ENCODE measurements at places on chromosomes 13 and 19. TPM values are rescaled to one million over a fixed set of nuclear protein-coding genes. Genes with fewer than 3 reads are reported as not detected.

Gene BST2
- total RNA-seq: 152 TPM

Gene NPAS1
- total RNA-seq: 1.3 TPM

Gene CGB1
- total RNA-seq: not detected

Gene PSG4
- not detected for total RNA-seq

Gene LAIR1
- total RNA-seq: 82.5 TPM

Gene SWSAP1
- total RNA-seq: 3.8 TPM

Gene MADCAM1
- total RNA-seq: not detected

Gene PEG3
- total RNA-seq: 8.8 TPM

Gene SIAH3
- not detected for total RNA-seq

Gene ARL11
- total RNA-seq: 4.9 TPM

DNA sequence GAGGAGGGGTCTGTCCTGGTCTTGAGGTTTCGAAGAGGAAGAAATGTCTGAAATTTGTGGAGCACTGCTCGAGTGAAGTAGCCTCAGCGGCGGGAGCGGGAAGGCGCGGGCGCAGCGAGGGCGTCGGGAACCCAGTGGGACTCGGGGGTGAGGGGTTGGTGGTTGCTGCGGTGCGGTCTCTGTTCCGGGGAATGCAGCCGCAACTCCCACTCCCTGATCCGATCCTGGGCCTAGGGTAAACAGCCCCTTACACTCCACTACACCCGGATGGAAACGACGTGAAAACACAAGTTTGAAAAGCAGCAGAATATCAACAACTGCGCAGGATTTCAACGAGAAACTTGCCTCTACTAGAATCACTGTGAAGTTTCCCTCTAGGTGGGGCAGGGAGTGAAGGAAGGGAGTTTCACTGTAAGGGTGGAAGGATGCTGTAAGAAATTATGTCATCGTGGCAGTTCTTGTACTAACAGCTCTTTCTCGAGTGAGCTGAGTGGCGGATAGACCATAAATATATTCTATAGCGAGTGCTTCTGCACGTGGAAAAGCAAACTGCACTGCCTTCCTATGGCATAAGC lies 2.0 kb upstream of the KLF12 start:
- DNase-seq: no peak

GRCh38 chr19:39494661-39495060 lies 4.1 kb upstream of the DLL3 start:
- DNase-seq: no peak

- DNase-seq: no peak
These were observed 481.9 kb downstream of the COG6 start for GRCh38 chr13:40137400-40137799.

DNA sequence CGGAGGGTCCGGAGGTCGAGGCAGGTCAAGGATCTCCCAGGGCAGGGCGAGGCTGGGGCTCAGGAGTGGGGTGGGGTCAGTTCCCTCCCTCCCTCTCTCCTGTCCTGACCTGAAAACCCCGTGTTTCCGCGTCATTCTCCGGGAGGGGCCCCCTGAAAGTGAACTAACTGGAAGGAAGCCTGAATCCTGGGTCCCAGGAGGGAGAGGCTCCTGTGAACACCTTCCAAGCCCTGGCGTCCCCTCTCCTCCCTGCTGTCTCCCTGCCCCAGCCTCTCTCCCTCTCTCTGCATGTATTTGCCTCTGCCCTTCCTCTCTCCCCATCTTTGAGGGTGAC lies 741 bp upstream of the CADM4 start:
- no peak for DNase-seq

DNA sequence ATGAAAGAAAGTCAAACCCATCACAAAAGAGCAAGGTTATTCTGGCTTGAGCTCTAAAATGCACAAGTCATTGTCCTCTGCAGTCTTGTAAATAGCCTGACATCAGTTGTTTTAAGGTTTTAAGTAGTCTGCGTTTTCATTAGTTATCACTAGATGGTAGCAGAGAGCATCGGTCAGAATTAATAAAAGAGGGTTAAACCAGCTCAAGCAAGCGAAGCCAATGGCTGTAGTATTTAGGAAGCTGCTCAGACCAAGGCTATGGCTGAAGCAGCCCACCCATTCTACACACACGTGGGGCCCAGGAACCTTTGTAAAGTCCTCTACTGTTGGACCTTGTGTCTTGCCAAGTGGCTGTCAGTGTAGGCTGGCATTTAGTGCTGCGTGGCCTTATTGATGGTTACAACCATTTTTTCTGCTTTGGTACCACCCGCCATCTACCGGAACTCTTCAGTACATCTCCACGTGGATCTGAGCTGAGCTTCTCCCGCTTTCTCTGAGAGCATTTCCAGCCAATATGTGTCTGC lies 13.3 kb upstream of the ZNF57 start:
- no peak for DNase-seq

DNA sequence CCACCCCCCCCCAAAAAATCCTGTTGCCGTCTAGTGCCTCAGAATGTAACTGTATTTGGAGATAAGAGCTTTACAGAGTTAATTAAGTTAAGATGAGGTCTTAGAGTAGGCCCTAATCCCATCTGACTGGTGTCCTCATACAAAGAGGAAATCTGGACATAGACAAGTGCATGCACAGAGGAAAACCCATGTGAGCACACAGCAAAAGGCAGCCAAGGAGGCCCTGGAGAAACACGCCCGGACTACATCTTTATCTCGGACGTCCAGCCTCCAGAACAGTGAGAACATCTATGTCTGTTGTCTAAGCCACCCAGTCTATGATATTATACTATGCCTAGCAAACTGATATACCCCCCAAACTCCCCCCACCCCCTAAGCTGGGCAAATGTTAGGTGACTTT lies 193.8 kb downstream of the KATNAL1 start:
- no peak for DNase-seq

DNA sequence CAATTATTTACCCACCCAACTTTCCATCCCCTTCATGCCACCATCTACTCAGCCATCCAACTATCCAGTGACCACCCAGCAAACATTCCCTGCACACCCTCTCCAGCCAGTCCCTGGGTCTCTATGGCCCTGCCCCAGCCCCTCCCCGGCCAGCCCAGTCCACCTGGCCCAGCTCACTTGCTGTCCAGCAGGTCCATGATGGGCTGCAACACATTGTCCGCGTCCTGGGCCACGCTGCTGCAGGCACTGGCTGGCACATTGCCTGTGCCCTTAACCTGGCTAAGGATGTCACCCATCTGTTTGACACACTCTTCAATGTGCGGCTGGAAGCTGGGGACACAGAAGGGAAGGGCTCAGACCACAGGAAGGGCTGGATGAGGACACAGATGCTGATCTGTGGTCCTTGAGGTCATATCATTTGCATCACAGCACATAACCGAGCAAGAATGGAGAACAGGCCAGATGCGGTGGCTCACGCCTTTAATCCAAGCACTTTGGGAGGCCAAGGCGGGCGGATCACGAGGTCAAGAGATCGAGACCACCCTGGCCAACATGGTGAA lies 61.6 kb downstream of the UNC13A start:
- no peak for DNase-seq

GRCh38 chr13:98786023-98786422 lies 33.6 kb upstream of the SLC15A1 start:
- DNase-seq: no peak

GRCh38 chr13:61179741-61180140 lies 235.9 kb downstream of the PCDH20 start:
- no peak for DNase-seq

DNA sequence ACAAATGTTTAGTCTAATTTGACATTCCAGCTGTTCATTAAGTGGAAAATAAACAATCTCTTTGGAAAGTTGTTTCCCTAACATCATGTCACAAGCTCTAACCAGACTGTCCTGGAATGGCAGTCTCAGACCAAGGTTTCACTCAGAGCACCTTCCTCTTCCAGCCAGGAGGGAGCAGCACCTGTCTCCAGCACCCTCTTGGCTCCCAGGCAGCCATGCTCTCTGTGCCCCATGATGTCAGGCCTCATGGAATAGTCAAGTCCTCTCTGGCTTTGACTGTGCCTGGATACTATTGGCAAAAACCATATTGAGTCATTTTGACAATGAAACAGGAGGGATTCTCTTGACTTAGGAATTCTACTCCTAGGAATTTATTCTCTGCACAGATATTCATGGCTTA lies 171.4 kb downstream of the OXGR1 start:
- DNase-seq: no peak

DNA sequence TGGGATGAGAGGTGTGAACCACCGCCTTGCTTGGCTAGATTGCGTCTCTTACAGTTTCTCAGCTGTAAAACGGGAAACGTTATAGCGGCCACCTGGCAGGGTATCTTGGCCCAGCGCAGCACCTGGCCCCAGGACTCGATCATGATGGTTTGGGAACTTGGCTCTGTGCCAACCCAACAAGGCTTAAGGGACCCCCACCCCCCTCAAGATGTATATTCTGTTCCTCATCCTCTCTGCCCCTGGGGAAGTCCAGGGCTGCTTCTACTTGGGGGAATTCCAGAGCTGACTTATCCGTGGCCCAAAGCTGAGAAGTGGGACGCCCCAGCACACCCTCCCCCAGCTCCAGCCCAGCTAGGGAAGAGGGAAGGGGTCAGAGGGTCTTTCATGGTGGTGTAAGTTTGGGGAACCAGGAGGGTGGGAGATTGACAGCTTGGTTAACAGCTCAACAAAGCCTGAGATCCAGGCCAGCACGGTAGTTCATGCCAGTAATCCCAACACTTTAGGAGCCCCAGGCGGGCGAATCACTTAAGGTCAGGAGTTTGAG lies 695 bp downstream of the ICAM1 start:
- no peak for DNase-seq

GRCh38 chr13:114212158-114212495 lies 22.6 kb upstream of the CDC16 start:
- no peak for DNase-seq

DNA sequence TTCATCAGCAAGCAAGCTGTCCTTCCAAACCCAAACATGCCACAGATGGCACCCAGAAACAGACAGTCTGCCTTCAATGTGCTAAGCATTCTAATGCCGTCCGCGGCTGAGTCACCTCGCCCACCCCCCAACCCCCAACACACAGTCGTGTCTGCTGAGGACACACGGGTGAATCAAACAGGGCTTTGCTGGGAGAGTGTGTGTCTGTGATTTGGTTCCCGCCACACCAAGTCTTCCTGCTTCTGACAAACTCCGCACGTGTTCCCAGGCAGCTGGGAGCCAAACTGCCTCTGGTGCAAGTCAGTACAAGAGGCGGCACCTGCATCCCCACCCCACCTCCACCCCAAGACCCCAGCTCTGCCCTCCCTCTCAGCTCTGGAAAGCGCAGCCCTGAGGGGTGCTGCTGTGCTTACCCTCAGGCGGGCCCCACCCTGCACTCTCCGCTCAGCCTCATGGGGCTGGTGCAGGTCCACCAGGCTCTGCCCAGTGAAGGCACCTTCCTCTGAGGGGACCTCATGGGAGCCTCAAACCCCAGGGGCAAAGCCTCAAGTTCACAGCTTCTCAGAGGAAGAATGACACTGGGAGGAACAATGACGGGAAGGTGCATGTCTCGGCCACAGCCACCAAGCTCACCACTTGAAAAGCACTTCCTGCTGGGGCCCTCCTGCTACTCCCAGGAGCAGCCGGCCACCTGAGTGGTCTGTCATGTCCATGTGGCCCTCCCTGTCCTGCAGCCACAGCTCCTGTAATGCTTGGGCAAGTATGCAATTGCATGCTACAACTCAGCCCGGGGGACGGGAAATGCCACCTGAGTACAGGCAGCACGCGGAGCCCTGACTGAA lies 15.0 kb upstream of the SLC35E1 start:
- no peak for DNase-seq

GRCh38 chr19:4058693-4059452 lies 7.8 kb downstream of the ZBTB7A start:
- DNase-seq: no peak

DNA sequence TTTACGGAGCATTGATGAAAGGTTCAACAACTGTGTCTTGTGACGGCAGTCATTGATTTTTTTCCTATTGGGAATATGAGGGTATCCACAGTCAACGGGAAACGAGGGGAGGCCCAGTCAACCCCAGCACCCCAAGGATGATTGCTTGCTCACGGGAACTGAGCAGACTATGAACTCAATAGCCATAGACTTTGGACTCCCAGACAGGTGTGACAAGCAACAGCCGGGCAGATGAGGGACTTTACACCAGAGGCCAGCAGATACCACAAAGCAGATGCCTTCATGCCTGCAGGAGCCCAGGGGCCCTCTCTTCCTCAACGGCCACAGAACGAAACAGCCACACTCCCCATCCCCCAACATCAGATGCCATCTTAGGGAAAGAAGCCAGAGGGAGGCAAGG lies 80.3 kb upstream of the FLT1 start:
- DNase-seq: no peak

- no peak for DNase-seq
These were observed 5.6 kb downstream of the C19orf81 start for GRCh38 chr19:50654882-50655281.

GRCh38 chr19:28281676-28282075 lies 931.3 kb downstream of the UQCRFS1 start:
- DNase-seq: no peak

GRCh38 chr19:7340959-7341837 lies 7.5 kb upstream of the ARHGEF18 start:
- DNase-seq: peak; percentile 97

GRCh38 chr19:46624958-46625661 lies at the start of gene PTGIR:
Gene PTGIR (minus strand): TSS chr19:46625089. CDS start chr19:46624225, 864 bp downstream.
- DNase-seq: no peak

DNA sequence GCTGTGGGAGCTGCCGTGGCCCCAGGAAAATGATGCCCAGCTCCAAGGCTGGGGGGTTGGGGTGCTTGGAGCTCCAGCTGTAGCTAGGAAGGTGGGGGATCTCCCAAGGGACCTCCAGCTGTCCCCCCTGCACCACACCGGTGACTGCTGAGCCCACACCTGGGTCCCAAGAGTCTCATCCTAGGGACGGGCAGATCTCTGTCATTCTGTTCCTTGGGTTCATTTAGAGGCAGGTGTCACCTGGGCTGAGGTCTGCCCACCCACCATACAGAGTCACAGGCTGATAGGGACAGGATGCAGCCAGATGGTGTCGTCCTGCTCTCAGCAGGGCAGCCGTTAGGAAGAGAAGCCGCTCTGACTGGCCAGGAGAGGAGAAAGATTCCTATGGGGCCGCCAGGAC lies 5.3 kb downstream of the F2RL3 start:
- DNase-seq: no peak

GRCh38 chr13:75079226-75079625 lies 402.7 kb downstream of the TBC1D4 start:
- DNase-seq: no peak

DNA sequence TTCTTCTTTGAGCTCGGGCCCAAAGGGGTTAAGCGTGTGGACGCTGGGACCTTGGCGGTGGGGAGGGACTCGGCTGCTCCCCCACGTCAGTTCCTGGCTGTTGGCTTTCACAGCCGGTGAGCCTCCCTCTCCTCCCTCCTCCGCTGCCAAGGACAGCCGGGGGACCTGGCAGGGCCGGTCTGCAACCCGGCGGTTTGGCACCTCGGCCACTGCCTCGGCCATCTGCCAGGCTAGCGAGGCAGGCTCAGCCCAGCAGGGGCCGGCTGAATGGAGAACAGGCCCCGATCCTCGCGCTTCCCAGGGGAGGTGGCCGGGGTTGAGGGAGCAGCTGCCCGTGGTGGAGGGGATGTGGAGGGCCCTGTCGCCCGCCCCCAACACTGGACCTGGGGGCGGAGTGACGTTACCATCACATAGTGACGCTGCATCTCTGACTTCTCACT lies 5.0 kb downstream of the TLE5 start:
- no peak for DNase-seq

All from omental fat pad (tissue), 4 donors.